ENCODE measurements at places on chromosomes 12 and 14.

GRCh38 chr14:47826809-47827208 lies 151.4 kb upstream of the MDGA2 start:
- no peak for DNase-seq

DNA sequence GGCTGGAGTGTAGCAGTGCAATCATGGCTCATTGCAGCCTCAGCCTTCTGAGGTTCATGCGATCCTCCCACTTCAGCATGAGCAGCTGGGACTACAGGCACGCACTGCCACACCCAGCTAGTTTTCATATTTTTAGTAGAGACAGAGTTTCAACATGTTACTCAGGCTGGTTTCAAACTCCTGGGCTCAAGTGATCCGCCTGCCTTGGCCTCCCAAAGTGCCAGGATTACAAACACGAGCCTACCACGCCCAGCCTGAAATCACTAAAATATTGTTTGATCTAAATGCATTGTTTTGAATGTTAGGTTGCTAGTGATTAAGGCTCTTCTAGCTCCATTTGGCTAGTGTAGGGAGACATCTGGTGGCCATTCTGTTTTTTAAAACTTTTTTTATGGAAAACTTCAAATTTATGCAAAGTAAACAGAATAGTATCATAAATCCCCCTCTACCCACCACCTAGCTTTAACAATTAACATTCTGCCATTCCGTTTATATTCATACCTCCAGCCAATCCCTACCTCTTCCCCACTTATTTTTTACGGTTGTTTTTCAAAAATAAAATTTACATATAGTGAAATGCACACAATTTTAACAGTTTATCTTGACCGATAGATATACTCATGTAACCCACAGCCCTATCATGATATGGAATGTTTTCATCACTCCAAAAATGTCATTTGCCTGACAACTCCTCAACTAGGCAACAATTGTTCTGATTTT lies 37.8 kb downstream of the MYO1H start:
- no peak for DNase-seq

GRCh38 chr14:21026988-21027315 lies 2.1 kb upstream of the NDRG2 start:
- no peak for DNase-seq

DNA sequence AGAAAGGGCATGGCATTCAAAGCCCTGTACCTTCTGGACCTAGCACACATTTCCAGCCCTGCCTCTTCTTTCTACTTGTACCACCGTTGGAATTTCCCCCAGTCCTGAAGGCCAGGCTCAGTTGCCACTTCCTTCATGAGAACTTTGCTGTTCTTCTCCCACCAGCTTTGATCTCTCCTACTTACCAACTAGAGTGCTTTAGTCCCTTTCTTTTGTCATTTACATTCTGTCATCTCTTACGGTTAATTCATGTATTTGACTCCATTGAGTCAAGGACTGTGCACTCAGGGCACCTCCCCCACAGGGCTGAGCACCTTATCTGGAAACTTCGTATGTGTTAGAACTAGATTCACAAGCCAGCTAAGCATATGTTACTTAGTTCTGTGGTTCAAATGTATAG lies 26.3 kb downstream of the BICDL1 start:
- DNase-seq = peak; percentile 24

DNA sequence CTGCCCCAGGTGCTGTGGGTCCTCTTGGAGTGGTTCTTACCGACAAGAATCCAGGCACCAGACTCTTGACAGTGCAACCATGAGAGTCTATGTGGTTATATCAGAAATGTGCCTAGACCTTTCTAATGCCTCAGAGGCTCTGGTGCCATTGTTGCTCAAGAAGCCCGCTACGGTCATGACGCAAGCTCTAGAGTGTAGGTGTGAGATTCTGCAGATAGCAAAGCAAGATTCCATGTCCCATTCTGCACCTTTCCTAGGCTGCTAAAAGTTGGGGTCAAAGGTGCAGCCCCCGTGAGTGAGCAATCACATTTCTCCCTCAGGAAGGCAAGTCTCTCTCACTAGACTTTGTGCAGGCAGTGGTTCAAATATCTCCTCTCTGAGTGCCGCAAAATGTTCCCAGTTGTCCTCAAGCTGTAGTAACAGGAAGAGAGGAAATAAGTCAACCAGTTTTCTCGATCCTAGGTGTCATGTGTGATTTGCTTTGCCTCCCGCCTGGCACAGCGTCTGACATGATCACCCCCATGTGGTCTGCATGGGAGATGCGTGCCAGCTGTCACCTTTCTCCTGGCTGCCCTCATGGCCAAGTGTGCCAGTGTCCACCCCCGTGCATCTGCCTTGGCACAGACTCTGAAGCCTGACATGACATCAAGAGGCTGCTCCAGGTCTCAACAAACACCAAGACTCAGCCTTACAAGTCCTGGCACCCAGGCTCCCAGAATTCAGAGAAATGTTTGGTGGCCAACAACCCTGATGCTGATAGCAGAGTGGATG lies 122.5 kb upstream of the COCH start:
- no peak for DNase-seq

GRCh38 chr12:75646329-75647210 lies 135.2 kb upstream of the KRR1 start:
- DNase-seq = no peak
